ENCODE measurements at places on chromosomes 5 and 9.

DNA sequence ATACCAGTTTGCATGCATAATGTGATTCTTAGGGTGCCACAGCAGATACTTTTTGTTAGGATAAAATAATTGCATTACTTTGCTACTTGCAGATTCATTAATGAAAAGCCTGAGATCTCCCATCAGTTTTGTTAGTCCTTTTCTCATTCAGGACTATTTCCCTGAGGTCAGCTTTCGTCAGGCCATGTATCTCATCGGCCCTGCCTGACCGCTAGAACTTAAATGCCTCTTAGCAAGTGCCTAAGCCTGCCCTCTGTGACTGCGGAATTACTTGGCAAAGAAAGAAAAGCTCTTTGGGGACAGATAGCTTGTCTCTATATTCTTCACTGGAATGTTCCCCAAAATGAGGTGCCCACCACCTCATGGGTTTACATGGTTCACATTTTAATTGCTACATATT is 147.8 kb downstream of the KCTD16 start:
- no peak for DNase-seq

GRCh38 chr9:123020796-123021195 is 12.7 kb upstream of the GPR21 start:
- no peak for DNase-seq

DNA sequence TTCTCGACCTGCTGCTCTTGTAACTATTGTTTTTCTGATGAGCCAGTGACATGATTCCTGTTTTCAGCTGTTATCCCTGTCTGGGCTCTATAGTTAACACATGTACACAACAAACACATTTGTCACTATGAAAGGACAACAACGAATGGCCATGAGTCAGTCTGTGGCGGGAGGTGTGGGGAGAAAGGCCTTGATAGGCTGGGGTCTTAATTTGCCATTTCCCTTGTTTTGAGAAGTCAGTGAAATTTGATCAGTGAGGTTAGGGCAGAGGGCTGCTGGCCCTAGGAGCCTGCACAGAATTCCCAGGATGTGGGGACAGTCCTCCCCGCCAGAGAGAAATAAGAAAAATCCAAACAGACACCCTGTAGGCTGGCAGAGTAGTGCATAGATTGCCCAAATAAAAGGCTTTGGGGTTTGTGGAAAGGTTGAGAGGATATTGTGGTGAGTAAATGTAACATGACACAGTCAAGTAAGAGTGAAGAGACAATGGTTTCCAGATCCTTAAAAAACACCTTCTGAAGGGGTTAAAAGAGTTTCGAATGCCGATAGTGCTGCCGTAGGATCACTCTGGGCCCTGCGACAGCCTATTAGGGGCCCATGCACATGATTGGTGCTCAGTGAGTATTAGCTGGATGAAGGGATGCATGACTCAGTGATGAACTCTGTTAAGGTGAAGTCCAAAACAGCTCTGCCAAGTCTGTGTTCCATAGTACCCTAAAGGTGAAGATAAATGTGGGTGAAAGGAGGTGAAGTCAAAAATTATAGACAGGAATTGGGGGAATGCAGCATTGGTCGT is 110.9 kb upstream of the PRRC1 start:
- DNase-seq, result no peak

DNA sequence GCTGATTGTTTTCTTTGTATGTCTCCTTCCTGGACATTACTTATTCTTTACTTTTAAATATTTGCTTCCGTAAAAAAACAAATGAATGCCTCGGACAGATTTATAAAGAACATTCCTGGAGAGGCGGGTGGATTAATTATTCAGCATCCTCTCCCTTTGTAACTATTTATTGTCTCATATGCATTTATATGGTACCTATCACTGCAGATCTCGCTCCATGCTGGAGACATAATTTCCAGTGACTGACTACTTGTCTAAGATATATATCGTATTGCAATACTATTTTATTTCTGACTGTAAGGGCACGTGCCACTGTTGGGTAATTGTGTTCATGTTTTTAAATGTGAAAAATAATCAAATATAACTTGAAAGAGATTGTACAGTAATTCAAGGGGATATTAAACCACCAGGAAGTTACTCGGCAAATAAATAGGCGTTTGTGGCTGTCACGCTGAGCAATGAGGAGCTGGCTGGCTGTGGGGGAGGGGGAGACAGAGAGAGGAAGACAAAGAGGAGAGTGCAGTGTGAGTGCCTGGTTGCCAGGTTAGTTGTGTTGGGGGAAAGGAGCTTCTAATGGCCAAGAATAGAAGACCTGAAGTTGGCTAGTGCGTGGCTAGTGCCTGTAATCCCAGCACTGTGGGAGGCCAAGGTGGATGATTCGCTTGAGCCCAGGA is 131.8 kb upstream of the GABRP start:
- no peak for DNase-seq

GRCh38 chr5:40202814-40203440 is 476.8 kb upstream of the PTGER4 start:
- no peak for DNase-seq
